ENCODE measurements at places on chromosomes 6 and 20.

- DNase-seq: no peak
Measured at GRCh38 chr20:8932192-8933165, 136.4 kb upstream of the PLCB4 start.

DNA sequence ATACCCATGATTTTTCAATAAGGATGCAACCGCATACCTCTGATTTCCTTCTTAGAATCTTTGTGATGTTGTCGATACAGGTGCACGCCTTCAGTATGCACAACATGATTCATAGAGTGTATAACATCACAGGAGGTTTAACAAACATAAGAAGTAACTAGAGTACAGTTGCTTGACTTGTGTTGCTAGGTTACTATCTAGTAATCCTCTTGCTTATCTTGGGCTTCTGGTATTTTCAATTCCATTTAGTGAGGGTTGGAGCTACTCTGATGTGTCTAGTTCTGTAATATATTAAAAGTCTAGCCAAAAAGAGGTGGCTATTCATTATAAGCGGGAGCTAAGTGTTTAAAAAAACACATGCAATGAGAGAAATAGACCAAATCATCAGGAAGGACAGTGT is 85.5 kb upstream of the TENT5A start:
- no peak for DNase-seq

GRCh38 chr6:134621858-134622257 is 303.9 kb upstream of the SGK1 start:
- DNase-seq: no peak

GRCh38 chr6:121639021-121639420 is 203.6 kb downstream of the GJA1 start:
- no peak for DNase-seq

DNA sequence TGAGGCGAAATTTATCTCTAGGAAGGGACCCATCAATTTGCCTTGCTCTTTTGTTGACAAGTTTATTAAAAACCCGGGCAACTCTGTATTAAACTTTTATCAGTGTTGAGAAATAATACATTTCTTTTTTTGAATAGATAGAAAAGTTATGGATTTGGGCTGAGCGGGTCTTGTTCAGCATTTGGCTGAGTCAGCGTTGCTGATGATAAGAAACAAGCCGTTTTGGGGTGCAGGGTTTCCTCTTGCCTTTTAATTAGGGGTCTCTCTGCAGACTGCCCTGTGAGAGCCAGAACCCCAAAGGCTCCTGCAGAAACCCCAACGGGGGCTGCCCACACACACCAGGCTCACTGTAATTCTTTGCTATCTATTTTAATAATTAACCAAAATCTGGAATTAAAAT is 82.1 kb upstream of the SLCO4A1 start:
- DNase-seq: no peak

DNA sequence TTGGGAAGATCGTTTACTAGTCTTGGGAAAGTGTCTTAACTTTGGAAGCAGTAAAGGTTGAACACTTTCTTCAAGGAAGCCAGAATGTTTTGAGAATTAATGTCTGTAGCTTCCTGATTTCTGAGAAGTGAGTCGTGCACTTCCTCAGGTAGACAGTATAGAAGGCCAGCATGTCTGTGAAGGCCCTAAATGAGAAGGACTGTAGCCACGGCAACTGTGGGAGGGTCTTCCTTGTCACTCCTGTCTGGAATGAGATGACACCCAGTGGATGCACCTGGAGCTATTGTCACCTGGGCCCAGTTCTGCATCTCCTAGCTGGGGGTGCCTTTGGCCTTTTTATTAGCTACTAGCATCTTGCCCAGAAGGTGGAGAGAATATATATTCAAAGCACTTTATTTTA is 8.8 kb downstream of the STX16 start:
- DNase-seq: no peak

- DNase-seq: no peak
Measured at GRCh38 chr6:2179950-2180349, 65.5 kb downstream of the GMDS start.

GRCh38 chr20:53070706-53071392 is 98.7 kb downstream of the TSHZ2 start:
- no peak for DNase-seq

DNA sequence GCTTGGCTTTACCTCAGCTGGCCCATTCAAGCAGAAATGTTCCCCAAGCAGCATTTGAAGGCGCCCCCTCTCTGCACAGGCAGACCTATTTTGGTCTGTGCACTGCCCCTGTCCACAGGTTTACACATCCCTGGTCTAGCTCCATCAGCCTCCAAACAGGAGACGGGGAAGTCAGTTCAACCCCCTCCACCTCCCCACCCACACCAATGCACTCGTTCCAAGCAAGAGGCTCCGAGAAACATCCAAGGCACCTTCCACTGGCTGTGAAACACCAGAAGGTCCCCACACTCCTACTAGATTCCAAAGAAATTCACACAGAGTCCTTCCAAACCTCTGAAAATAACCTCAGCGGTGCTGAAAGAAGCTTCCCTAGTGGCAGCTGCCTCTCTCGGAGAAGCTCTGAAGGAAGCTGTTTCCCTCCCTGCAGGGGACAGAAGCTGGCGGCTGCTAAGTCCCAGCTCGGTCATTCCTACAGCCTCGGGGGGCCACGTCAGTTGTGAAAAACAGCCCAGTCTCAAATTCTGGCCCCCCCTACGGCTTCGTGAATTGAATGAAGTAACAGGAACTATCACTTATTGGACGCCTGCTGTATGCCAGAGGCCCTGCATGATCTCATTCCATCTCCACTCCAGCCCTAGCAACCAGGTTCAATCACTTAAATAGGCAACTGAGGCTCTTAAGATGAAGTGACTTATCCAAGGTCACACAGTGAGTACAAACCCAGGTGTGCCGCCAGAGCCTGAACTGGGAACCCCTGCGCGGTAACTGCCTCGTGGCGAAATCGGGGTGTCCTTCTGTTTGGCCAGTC is 815 bp downstream of the SPATA2 start:
- DNase-seq: no peak

DNA sequence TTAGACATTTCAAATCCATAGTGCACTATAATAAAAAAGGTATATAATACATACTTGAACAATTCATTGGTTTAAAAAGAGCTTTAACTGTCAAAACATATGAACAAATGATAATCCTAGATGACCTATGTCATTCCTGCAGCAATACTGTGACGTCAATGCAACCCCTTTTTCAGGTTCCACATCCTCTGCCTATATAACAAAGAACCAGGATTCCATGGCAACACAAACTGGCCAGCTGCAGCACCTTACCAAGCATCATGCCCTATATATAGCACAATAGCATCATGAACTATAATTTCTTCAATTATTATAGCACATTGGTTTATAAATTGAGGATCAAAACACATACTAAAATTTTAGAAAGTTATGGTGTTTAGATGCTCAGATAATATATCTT is 578 bp upstream of the PTCHD4 start:
- DNase-seq: no peak

- no peak for DNase-seq
Measured at GRCh38 chr6:36912586-36912985, 26.8 kb downstream of the C6orf89 start.

DNA sequence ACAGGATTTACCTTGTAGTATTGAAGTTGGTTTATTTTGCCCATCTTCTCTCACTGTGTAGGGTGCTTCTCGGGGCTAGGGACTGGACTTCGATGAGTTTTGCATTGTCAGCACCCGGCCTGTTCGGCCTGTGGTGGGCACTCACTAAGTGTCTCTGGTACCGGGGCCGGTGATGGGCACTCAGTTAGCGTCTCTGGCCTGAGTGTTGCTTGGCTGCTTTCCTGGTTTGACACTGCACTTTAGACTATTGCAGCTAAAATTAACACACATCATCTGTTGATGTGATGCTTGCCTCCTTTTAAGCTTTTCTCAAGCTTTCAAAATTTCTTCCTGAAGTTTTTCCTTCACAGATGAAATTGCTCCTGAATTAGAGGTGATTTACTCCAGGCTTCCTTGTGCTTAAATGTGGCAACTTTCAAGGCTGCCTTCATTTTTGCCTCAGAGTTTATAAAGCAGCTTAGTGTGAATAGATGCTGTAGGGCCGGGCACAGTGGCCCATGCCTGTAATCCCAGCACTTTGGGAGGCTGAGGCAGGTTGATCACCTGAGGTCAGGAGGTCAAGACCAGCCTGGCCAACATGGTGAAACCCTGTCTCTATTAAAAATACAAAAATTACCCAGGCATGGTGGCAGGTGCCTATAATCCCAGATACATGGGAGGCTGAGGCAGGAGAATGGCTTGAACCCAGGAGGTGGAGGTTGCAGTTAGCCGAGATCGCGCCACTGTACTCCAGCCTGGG is 41.7 kb upstream of the TULP4 start:
- DNase-seq: no peak

GRCh38 chr6:79612918-79613317 is 18.2 kb upstream of the SH3BGRL2 start:
- DNase-seq: no peak

DNA sequence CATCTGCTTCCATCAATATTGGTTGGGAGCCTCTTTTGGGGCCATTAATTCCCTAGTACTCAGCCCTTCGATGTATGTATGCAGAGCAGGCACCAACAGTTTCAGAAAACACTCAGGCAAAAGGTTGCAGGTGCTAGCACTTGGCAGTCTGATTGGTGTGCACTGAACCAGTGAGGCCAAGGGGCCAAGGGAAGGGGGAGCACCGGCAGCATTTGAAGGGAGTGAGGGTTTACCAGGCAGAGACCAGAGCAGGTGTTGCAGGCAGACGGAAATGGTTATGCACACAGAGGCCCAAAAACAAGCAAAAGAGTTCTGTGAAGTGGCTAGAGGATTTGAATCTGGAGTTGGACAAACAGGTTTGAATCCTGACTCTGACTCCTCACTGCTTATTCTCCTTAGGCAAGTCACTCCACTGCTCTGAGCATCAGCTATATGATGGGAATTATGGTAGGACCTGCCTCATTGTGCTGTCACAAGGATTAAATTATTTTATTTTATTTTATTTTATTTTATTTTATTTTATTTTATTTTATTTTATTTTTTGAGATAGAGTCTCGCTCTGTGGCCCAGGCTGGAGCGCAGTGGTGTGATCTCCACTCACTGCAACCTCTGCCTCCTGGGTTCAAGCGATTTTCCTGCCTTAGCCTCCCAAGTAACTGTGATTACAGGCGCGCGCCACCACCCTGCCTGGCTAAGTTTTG is 58.1 kb upstream of the SHLD1 start:
- DNase-seq: no peak

DNA sequence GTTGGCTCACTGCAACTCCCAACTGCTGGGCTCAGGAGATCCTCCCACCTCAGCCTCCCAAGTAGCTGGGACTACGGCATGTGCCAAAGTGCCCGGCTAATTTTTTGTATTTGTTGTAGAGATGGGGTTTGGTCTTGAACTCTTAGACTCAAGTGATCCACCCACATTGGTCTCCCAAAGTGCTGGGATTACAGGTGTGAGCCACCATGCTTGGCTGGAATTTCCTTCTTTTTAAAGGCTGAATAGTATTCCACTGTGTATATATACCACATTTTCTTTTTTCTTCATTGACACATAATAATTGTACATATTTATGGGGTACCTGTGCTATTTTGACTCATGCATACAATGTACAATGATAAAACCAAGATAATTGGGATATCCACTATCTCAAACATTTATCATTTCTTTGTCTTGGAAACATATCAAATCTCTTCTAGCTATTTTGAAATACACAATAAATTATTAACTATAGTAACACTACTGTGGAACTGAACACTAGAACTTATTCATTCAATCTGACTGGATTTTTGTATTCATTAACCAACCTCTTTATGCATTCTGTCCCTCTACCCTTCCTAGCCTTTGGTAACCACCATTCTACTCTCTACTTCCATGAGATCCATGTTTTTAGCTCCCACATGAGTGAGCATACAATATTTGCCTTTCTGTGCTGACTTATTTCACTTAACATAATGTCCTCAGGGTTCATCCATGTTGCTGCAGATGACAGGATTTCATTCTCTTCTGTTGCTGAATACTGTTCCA is 7.8 kb downstream of the MDC1 start:
- DNase-seq: no peak

GRCh38 chr20:19397666-19398065 is 185.2 kb downstream of the SLC24A3 start:
- no peak for DNase-seq

DNA sequence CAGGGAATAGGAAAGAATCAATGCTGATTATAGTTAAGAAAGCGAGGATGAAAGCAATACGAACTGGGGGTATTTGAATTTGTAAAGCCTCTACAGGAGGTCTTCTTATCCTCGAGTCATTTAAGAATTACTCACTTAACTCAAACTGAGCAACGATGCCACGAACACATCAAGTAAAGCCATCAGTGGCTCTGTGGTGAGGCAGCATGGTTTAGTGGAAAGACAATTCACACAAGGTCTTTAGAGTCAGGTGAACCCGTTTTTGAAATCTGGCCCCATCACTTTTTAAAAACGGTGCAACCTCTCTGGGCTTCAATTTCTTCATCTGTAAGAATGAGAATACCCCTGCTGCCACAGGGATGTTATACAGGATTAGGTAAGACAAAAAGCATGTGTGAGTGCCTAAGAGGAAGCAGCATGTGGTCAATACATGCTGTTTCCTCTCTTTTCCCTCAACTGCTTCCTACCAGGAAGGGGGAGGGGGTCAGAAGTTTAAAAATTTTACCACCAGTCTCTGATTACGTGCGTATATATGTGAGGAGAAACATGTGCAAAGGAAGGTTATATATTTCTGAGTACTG is 162.0 kb downstream of the BTBD9 start:
- no peak for DNase-seq

Data from nucleus accumbens (tissue), 56 donors.